Amniotic stem cell (primary cell): ENCODE measurements at places on chromosomes 6 and 20.

GRCh38 chr20:62243906-62244515, 5.7 kb downstream of the OSBPL2 start:
- DNase-seq: no peak

DNA sequence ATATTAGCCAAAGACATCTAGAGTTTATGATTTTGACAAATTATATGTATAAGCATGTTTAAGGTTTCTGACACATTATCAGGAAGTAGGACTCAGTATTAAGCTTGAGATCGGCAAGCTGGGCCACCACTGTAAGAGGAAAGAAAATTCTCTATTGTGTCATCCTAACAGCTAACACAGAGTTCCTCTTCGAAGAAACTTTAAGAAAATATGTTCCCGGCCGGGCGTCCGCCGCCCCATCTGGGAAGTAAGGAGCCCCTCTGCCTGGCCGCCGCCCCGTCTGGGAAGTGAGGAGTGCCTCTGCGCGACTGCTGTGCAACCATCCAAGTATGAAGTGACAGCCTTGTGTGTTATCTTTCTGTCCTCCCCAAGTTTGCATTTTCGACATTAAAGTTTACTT, 23.0 kb downstream of the USP49 start:
- no peak for DNase-seq

DNA sequence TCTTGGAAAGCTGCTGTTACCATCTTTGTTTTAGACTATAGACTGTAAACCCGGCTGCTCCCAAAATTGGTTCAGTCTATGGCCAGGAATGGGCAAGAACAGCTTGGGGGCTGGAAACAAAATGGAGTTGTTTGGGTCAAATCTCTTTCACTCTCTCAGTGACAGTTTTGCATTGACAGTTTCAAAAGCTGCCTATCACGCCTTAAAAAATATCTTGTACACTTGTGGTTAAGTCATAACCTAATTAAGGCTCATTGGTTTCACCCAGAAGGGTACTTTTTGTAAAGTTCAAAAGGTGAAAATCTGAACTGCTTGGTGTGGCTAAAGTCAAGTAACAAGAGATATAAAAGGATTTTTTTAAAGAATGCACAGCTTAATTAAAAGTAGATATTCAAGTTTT, 76.1 kb upstream of the PRL start:
- no peak for DNase-seq

DNA sequence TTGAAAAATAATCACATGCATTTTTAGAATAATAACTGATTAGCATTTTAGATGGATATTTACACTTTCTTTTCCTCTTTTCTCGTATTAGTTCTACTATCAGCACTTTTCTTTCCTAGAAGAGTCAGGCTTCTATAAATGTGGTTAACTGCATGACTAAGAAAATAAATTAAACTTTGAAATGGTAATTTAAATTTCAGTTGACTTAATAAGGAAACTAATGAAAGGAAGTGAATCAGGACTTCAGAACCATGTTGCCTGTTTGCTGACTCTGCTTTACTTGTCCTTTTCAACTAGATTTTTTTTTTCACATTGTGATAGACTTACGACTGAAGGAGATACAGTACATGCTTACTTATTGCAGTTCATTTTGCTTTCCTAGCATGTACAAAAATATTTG, 1258.2 kb upstream of the EYS start:
- DNase-seq: no peak

- no peak for DNase-seq
Observed at GRCh38 chr20:24894967-24895366, 54.1 kb upstream of the CST7 start.

GRCh38 chr20:51437182-51437924, 105.2 kb downstream of the NFATC2 start:
- no peak for DNase-seq
